Endothelial cell of coronary artery (primary cell): ENCODE measurements at places on chromosomes 11 and 22. TPM values are rescaled to one million over a fixed set of nuclear protein-coding genes. Genes with fewer than 3 reads are reported as not detected.

The LPXN gene
- 6.9 and 9.7 TPM in 2 replicates for total RNA-seq

The TMPRSS4 gene
- total RNA-seq = not detected in 2 replicates

The PICK1 gene
- 8.5 and 10.0 TPM in 2 replicates for total RNA-seq

The MRGPRE gene
- not detected in 2 replicates for total RNA-seq

The GDPD5 gene
- 22.8 and 31.3 TPM in 2 replicates for total RNA-seq

The TP53I11 gene
- total RNA-seq = 25.2 and 28.9 TPM in 2 replicates

The CYP2D6 gene
- total RNA-seq = 0.18 and 0.19 TPM in 2 replicates

The DEAF1 gene
- total RNA-seq = 39.4 and 44.8 TPM in 2 replicates

The MOGAT2 gene
- not detected in 2 replicates for total RNA-seq

The CNTN5 gene
- total RNA-seq = not detected in 2 replicates
